ENCODE measurements at places on chromosomes 4 and X.

DNA sequence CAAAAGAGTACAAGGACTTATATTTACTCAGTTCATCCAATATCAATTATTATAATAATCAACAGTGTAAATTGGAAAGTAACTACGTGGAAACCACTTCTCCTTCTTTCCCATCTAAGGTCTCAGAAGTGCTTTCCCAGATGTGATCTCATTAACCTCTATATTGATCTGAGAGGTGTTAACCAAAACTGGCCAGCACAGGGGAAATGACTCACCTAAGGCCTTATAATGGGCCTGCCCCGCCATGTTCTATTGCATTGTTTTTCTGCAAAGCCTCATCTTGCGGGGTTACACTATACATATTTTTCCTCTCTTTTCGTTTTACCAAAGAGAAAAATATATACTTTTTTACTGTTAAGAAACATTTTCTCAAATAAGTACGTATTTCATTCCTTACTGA, 20.5 kb downstream of the RAB40A start:
- H3K27ac ChIP-seq: no peak overlapping the region
- H3K36me3 ChIP-seq: no peaks in the 10 kb centered on the region
- H3K27me3 ChIP-seq: no peaks in the 10 kb centered on the region
- no peak overlapping the region for H3K4me3 ChIP-seq

GRCh38 chr4:180625653-180626052, 1617.5 kb upstream of the TENM3 start:
- no peaks in the 10 kb centered on the region for H3K4me1 ChIP-seq
- H3K36me3 ChIP-seq: no peaks in the 10 kb centered on the region
- DNase-seq: no peak
- no peak overlapping the region for H3K4me3 ChIP-seq
- no peaks in the 10 kb centered on the region for H3K27me3 ChIP-seq

- no peaks in the 10 kb centered on the region for H3K4me1 ChIP-seq
- H3K27ac ChIP-seq: no peak overlapping the region
- no peaks in the 10 kb centered on the region for H3K27me3 ChIP-seq
- no peaks in the 10 kb centered on the region for H3K36me3 ChIP-seq
- H3K4me3 ChIP-seq: no peak overlapping the region
Measured at GRCh38 chr4:61275241-61275640, 75.1 kb downstream of the ADGRL3 start.

DNA sequence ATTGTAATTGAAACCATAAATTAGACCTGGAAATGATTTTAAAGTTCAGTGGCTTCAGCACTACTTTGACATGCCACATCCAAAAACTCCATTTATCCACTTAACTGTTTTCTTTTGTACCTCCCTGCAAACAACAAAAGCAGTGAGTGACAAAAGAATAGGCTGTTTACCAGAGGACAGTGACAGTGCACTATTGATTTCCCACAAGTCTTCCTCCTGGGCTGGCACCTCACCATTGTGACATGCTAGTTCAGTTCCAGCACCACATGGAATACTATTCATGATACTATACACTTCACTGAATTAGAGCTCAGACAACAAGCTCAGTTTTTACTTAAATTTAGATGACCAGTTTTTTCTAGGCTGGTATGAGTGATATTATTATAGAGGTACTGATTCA, 29.3 kb downstream of the MOSPD2 start:
- no peak overlapping the region for H3K27ac ChIP-seq
- no peaks in the 10 kb centered on the region for H3K27me3 ChIP-seq
- DNase-seq: no peak

- no peak for DNase-seq
- no peak overlapping the region for H3K27ac ChIP-seq
- H3K4me1 ChIP-seq: no peaks in the 10 kb centered on the region
- no peaks in the 10 kb centered on the region for H3K27me3 ChIP-seq
Measured at GRCh38 chr4:121785479-121785878, 15.6 kb upstream of the EXOSC9 start.

GRCh38 chr4:15963576-15963975, 601 bp upstream of the FGFBP2 start:
- no peaks in the 10 kb centered on the region for H3K27me3 ChIP-seq
- peaks cover 7% of the 10 kb centered on the region for H3K4me1 ChIP-seq
- no peak for DNase-seq
- no peaks in the 10 kb centered on the region for H3K36me3 ChIP-seq
- H3K27ac ChIP-seq: no peak overlapping the region
- no peak overlapping the region for H3K4me3 ChIP-seq

DNA sequence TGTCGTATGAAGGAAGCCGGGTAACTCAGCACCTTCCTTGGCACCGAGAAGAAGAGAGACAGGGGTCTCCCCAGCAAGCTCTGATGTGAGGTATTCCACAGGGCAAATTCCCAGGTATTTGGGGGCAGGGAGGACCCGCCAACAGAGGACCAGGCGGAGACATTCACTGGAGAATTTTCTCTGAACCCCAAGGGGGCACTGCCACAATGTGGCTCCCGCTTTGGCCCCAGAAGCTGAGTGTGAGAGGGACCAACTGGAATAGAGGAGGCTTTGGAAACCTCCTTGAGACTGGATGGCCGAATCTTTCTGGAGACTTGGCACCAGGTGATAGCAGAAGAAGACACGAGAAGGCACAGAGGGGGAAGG, 735 bp upstream of the GABRE start:
- H3K4me1 ChIP-seq: peaks cover 29% of the 10 kb centered on the region
- no peak for DNase-seq
- H3K36me3 ChIP-seq: no peaks in the 10 kb centered on the region
- H3K27ac ChIP-seq: no peak overlapping the region

- H3K4me3 ChIP-seq: no peak overlapping the region
- H3K4me1 ChIP-seq: no peaks in the 10 kb centered on the region
- no peak for DNase-seq
- no peak overlapping the region for H3K27ac ChIP-seq
- H3K36me3 ChIP-seq: no peaks in the 10 kb centered on the region
Measured at GRCh38 chrX:87338510-87338909, 179.1 kb upstream of the KLHL4 start.

DNA sequence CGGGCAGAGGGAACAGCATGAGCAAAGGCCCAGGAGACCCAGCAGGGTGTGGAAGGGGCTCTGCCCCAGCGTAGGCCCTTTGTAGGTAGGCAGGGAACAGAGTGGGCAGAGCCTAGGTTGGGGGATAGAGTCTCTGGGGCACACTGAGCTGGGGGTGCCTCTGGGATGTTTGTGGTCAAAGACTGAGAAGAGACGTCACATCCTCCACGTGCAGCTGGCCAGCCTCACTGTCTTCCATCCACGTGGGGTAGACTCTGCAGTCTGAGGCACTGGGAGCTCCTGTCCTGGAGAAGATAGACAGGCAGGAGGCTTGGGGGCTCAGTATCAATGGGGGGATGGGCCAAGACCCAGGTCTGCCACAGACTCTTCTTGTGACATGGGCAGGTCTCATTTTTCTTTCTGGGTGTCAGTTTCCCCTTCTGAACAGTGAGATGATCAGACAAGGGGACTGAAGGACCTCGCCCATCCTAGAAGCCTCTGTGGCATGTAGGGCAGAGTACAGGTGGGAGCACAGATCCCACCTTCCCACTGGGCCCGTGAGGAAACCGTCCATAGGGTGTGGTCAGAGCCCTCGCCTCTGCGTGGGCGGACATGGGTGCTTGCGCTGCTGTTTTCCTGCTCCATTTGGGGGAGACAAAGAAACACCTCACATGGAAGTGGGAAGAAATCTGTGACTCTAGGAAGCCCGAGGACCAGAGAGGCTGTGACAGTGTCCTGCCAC, 22.9 kb downstream of the WFS1 start:
- no peaks in the 10 kb centered on the region for H3K36me3 ChIP-seq
- H3K27ac ChIP-seq: no peak overlapping the region
- DNase-seq: no peak
- no peaks in the 10 kb centered on the region for H3K4me1 ChIP-seq
- no peaks in the 10 kb centered on the region for H3K27me3 ChIP-seq

DNA sequence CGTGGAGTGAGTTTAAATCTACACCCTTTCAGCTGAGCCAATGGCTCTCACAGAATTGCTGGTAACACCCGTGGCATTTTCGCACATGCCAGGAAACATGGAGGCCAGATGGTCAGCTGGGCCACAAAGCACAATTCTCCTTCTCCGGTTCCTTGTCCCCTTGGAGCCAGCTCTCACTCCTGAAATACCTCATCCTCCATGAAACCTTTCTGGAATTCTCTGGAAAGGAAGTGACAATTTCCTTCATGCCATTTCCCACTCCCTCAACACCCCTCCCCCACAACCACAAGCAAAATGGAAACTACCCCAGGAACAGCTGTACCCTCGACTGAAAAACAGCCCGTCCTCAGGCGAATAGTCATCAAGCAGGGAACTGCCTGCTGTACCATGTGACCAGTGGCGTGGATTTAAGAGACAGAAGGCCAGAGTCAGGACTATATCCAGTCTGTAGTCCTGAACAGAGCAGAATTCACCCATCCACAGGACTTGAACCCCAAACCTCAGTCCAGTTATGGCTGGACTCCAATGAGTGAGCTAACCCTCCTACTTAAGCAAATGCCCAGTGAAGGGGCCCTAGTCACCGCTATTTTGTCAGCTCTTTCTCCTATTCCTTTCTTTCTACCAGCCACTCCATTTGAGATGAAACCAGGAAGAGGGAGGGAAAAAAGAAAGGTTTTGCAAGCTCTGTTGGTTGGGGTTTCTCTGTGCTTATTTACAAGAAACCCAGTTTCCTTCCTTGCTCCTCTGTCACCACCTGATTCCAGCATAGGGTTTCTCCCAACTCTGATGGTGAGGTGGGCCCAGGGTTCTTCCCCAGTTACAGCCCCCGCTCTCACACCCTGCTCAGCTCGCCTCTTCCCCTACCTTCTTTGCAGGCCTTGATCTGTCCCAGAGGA, 24.5 kb downstream of the ELF4 start:
- H3K27ac ChIP-seq: no peak overlapping the region
- H3K36me3 ChIP-seq: no peaks in the 10 kb centered on the region
- H3K4me3 ChIP-seq: no peak overlapping the region
- H3K4me1 ChIP-seq: peaks cover 10% of the 10 kb centered on the region
- no peak for DNase-seq
- H3K27me3 ChIP-seq: no peaks in the 10 kb centered on the region

DNA sequence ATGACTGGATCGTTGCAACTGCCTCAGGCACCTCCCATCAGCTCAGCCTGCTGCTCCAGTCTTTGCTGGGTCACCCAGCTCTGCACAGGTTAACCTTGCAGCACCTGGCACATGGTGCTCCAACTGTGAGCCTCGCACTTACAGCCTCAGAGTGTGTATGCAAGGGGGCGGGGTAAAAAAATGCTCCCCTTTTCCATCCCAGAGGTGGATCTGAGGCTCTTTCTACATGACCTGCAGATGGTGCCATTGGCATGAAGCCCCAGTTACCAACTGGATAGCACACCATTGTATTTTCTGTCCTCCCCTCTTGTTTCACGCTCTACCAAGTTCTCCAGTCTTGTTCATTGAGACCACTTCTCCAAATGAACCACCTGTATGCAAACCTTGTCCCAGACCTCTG, 46.2 kb upstream of the TRPC3 start:
- H3K27me3 ChIP-seq: no peaks in the 10 kb centered on the region
- H3K4me1 ChIP-seq: no peaks in the 10 kb centered on the region
- DNase-seq: no peak
- no peak overlapping the region for H3K27ac ChIP-seq
- H3K36me3 ChIP-seq: no peaks in the 10 kb centered on the region

GRCh38 chrX:135707880-135708279, 5.6 kb upstream of the CT45A1 start:
- no peaks in the 10 kb centered on the region for H3K36me3 ChIP-seq
- no peaks in the 10 kb centered on the region for H3K4me1 ChIP-seq
- no peaks in the 10 kb centered on the region for H3K27me3 ChIP-seq
- DNase-seq: peak; percentile 16

DNA sequence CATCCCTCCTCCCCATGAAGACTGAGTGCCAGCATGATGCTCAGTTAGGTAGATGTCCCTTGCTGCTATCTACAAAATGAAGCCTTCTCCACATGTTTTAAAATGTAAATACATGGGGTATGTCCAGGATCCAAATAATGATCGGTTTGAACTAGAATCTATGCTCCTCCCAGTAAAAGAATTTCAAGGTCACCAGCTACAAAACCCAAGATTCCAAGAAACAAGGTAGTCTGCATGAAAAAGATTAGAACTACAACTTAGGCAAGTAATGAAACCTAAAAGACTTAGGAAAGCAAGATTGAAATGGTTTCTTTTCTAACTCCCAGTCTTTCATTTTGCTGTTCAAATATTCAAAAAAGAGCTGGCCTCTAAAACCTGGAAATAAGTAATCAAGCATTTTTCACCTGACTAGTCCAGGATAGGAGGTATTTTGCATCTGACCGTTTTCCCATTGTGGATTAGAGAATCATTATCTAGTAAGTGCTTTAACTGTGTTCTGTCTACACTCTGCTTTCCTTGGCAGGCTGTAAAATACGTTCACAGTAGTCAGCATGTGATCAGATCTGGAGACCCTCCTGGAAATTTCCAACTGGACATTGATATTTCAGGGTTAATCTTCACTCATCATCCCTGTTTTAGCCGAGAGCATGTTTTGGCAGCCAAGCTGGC, 57.4 kb downstream of the CC2D2A start:
- no peaks in the 10 kb centered on the region for H3K36me3 ChIP-seq
- no peak overlapping the region for H3K4me3 ChIP-seq
- H3K27ac ChIP-seq: no peak overlapping the region
- DNase-seq: no peak

GRCh38 chrX:17567187-17567586, 170.1 kb upstream of the SCML1 start:
- H3K27me3 ChIP-seq: no peaks in the 10 kb centered on the region
- no peak for DNase-seq
- peaks cover 7% of the 10 kb centered on the region for H3K4me1 ChIP-seq
- no peaks in the 10 kb centered on the region for H3K36me3 ChIP-seq
- no peak overlapping the region for H3K27ac ChIP-seq

GRCh38 chr4:138519436-138519835, 277.3 kb upstream of the SLC7A11 start:
- H3K36me3 ChIP-seq: no peaks in the 10 kb centered on the region
- H3K4me1 ChIP-seq: no peaks in the 10 kb centered on the region
- H3K27ac ChIP-seq: no peak overlapping the region
- H3K4me3 ChIP-seq: no peak overlapping the region
- DNase-seq: no peak

GRCh38 chrX:13688958-13689740, at the start of gene RAB9A:
Gene RAB9A, plus strand, starts transcription at chrX:13689128. Its CDS starts 19,619 bp downstream, at chrX:13708747.
- H3K4me3 ChIP-seq: peak within 1 kb of the TSS; percentile 70
- DNase-seq: peak; percentile 38
- H3K4me1 ChIP-seq: peaks cover 63% of the 10 kb centered on the region
- no peaks in the 10 kb centered on the region for H3K27me3 ChIP-seq

DNA sequence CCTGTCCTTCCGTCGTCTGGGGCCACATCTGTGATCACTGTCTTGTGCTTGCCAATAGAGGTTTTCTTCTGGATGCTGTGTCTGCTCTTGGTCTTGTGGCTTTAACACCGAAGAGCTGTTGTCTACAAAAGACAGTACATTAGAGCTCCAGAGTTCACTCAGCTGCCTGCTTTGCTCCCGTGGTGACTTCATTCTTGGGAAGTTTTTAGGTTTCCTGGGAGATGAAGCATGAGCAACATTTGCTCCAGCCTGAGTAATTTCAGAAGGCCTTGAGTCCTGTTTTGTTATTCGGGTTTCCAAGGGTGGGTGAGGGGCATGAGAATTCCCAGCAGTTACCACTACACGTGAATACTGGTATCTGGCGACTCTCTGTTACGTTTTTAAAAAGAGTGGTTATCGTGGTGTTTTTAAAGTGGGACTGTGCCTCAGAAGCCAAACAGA, 189.2 kb downstream of the SHROOM3 start:
- DNase-seq: no peak
- H3K4me1 ChIP-seq: no peaks in the 10 kb centered on the region
- H3K4me3 ChIP-seq: no peak overlapping the region
- H3K27me3 ChIP-seq: no peaks in the 10 kb centered on the region
- no peak overlapping the region for H3K27ac ChIP-seq

Measured in HCT116 (cell line).